Stimulated activated CD4-positive, alpha-beta T cell treated with anti-CD3 and anti-CD28 coated beads, Interleukin-1b, Interleukin-23, amount 100 ng/mL, for 4 hours (primary cell): ENCODE measurements at places on chromosomes 16 and 17.
A peak's percentile ranks its signal among the peaks of the same experiment; 100 is the strongest.

GRCh38 chr17:14840616-14841231 lies 424.4 kb downstream of the PMP22 start:
- DNase-seq = no peak

DNA sequence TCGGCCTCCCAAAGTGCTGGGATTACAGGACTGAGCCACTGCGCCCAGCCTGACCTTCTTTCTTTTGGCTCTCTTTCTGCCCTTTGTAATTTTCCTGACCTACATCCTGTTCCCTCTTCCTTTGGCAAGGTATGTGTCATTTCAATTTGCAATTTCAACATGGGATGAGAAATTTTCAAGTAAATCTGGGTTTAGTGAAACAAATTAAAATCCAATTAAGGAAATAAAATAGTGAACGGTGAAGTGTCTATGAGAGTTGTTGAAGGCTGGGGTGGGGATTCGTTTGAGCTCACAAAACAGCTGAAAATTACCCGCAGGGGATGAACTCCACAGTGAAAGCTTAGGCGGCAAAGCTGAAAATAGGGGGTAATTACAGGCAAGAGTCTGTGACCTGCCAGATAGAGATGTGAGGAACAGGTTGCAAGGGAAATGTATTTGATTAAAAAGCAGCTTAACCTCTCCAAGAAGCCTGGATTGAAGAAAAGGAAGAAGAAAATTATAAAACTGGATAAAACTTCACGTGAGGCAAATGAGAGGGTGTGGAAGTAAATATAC lies 277.7 kb downstream of the UTP18 start:
- no peak for DNase-seq

GRCh38 chr17:47208744-47209488 lies at the start of gene MYL4:
MYL4 (plus strand) TSS chr17:47209348; CDS start chr17:47209423, 75 bp downstream.
- DNase-seq = no peak

DNA sequence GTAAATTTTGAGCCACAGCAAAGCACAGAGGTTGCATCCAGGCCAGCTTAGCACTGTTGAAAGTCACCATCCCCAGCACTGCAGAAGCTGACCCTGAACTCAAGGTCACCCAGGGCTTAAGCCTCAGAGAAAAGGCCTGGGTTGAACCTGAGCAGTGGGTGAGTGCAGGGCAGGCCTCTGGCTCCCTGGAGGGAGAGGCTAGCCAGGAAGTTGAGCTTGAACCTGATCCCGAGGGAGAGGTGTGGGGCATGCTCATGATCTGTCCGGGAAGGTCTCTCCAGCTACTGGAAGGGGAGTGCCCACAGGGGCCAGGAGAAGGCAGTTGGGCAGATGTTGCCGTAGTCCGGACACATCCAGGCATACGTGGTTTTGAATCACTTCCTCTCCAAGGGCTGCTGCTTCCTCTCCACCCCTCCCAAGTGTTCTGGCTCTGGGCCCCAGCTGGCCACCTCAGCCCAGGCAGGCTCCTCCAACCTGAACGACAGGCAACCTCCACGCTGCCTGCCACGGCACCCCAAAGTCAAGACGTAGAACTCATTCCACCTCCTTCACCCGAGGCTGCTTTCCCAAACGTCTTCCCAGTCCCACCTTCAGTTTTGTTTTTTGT lies 18.4 kb downstream of the CARHSP1 start:
- no peak for DNase-seq

DNA sequence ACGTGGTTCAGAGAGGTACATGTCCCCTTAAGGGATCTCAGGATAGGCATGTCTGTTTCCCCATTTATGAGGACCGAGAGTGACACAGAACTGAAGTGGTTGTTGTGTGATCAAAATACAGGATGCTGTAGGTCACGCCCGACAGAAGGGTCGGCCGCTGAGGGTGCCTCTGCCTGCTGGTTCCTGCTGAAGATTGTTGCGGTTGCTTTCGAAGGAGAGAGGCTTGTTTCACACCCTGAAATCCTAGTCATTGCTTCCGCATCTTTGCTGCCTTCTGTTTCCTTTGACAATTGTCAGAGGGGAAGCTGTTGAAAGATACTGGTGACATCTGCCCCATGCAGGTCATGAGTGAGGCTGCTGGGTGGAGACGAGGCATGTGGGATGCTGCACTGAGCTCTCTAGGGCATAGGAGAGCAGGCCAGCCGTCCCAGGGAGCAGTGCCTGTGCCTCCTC lies 3.8 kb upstream of the NAT9 start:
- DNase-seq = no peak

- DNase-seq = no peak
Observed at GRCh38 chr17:5665164-5665563, 80.9 kb upstream of the NLRP1 start.

DNA sequence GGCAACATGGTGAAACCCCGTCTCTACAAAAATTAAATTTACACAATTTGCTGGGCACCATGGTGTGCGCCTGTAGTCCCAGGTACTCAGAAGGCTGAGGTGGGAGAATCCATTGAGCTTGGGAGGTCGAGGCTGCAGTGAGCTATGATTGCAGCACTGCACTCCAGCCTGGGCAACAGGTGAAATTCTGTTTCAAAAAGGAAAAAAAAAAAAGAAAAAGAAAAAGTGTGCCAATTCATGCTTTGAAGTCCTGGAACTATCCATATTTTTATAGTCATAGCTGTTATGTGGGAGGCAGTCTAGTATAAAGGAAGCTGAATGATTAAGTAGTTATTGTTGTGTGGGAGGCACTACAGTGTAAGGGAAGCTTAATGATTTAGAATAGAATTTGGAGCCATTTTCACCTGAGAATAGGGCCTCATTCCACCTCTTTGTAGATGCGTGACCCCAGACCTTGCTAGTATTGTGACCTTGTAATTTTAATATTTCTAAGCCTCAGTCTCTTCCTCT lies 31.6 kb downstream of the IQCK start:
- no peak for DNase-seq

- DNase-seq = no peak
Observed at GRCh38 chr17:8249621-8250500, 772 bp downstream of the PFAS start.

GRCh38 chr17:81635431-81635830 lies 1.5 kb downstream of the NPLOC4 start:
- no peak for DNase-seq

DNA sequence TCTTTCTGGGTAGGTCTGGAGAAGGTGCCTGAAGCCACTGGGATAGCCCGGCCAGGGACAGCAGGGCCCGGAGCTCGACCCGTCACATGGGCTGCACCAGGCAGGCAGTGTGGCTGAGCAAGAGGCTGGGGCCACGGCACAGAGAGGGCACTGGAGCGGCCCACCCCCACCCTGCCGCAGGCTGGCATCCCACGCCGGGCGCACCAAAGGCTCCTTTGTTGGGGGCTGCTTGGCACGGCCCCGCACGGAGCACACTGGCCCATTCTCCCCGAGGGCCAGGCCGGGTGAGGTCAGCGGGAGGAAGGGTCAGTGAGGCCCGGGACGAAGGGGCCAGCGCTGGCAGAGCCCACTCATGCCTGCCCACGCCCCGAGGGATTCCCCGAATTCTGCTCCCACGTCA lies 36.5 kb upstream of the PVALEF start:
- no peak for DNase-seq

GRCh38 chr16:79054211-79054984 lies 546.1 kb downstream of the MAF start:
- no peak for DNase-seq

GRCh38 chr16:35516551-35516950 lies 2057.1 kb downstream of the TP53TG3F start:
- DNase-seq = no peak

- DNase-seq = peak; percentile 83
Observed at GRCh38 chr17:8221663-8222379, 11.4 kb upstream of the AURKB start.

DNA sequence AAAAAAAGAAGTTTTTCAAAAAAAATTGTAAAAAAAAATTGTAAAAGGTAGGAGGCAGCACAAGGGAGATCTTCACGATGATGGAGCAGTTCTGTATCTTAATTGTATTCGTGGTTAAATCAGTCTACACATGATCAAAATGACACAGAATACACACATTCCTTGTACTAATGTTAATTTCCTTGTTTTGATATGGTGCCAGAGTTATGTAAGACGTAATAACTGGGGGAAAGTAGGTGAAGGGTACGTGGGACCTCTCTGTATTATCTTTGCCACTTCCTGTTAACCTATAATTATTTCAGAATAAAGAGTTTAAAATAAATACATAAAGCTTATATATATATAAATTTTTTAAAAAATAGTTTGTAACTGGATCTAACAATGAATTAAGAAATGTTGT lies 36.8 kb downstream of the HELZ start:
- DNase-seq = no peak

GRCh38 chr16:49271363-49271762 lies 10.3 kb downstream of the CBLN1 start:
- no peak for DNase-seq

DNA sequence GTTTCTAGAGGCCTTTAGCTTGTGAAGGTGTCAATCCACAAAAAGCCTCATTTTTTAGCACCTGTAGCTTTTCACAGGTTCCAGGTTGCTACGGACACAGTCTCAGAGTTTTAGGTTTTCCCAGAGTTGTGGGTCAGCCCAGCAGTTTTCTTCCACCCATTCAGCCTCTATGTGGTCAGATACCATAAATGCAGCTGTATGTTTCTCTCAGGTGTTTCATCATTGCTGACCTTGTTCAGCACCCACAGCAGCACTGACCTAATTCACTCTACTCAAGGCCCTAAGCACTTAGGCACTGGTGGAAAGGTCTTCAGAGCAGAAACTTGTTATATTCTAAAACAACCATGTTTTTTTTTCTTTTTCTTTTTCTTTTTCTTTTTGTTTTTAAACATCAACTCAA lies 15.0 kb upstream of the SPACA3 start:
- DNase-seq = no peak

DNA sequence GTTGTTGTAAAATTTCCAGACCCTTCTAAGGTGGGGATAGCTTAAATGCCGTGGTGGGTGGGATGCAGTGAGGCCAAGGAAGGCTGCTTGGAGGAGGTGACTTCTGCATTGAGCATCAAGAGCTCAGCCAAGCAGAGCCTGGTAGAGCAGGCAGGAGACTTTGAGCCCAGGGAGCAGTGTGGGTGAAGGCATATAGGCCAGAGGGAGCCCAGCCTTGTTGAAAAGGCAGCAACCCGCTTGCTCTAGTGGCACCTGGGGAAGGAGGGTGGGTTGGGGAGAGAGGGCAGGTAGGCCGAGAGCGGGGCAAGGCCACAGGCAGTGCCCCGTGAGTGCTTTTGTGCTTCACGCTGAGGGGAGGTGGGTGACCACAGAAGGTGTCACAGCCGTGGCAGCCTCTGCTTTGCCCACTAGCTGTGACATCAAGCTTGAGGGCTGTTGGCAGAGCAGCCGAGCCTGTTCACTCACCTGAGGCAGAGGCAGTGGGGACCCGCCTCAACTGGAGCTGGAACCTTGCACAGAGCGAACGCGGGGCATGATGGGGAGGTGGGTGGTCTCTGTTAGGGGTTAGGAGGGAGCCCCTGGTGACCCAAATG lies 56.1 kb downstream of the IRF8 start:
- no peak for DNase-seq

DNA sequence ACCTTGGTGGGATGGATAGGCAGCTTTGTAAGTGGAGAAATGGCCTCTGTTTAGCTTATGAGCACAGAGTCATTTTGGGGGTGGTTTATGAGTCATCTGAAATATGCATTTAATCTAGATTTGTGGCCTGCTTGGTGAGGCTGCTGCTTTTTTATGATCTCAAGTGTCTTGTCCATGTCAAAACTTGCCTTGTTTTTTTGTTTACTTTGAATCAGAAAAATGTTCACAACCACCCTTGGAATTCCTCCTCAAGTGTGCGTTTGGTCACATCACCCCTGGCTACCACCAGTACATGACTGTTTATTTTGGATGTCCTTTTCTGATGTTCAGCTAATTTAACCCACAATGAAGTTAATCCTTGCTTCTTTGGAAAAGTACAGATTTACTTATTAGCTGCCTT lies 64.6 kb downstream of the FTO start:
- DNase-seq = no peak

- DNase-seq = no peak
Observed at GRCh38 chr17:530851-531250, 178.2 kb upstream of the RPH3AL start.

GRCh38 chr16:89184933-89185794 lies 13.6 kb downstream of the CDH15 start:
- DNase-seq = no peak

- DNase-seq = no peak
Observed at GRCh38 chr17:64097196-64097936, 32.6 kb downstream of the ERN1 start.

GRCh38 chr17:53749178-53749577 lies 73.5 kb upstream of the KIF2B start:
- DNase-seq = no peak
